ENCODE measurements at places on chromosomes 4 and X.

DNA sequence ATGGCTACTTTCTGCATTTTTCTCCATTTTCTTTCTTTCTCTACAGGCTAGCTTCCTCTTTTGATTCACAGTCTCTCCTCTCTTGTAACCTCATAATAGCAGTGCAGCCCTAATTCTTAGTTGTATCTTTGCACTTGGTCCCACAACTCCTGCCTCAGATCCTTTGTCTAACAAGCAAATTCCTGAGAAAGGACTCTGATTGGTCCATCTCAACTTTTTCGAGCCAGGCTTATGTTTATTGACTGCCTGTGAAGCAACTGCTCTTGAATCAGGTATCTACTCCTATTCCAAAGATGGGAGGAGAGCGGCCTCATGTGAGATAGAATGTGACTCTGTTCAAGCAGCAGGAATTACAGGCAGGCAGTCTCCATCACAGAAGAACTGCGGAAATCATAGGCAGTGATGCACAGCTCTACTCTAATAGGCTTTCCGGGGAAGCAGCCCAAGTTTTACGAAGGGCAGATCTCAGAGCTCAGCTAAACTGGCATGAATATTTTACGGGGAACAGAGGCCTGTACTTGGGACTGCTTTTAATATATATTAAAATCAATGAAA, 123.5 kb downstream of the GABRB1 start:
- DNase-seq = no peak

- peak; percentile 2 for DNase-seq
Measured at GRCh38 chr4:159764343-159764952, 661.6 kb downstream of the RAPGEF2 start.

DNA sequence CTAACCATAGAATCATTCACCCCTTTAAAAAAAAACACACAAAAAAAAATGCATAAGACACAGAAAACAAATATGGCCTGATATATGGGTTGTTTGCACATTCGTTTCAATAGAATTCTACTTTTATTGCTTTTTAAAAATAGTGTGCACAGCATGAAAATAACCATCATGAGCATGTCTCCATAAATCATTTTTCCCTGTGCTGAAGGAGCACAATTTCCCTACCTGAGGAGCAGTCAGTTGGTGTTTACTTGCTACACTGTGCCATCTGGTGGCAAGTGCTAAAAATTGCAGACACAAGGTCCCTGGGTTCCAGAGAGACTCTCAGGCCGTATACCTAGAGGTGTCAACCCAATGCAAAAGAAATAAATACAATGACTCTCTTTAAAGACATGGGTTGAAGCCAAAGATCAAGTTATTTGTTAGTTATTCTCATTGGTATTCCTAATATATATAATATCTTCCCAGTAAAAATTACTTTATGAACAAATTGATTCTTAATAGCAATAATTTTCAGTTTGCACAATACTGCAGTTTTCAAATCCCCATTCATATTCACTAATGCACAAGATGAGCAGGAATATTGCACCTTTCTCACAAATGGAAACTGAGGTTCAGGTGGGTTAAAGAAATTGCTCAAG, 551.4 kb downstream of the IQCM start:
- DNase-seq = peak; percentile 0

GRCh38 chrX:15475021-15475420, 18.1 kb downstream of the PIR start:
- no peak for DNase-seq

DNA sequence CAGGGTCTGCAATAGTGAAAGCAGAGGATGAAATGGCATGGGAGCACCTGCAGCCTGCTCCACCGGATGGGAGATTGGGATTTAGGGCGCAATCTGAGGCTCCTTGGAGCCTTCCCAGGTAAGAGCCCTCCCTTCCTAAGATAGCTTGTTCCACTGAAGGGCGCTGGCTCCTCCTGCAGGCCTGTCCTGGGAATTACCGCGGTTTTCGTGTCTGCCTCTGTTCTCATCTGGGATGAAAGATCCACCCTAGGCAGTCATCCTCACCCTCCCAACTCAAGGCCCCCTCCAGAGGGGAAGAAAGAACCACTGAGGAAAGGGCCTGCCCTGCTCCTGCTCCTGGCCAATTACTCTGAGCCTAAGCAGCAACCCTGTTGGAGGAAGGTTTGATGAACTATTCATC, 547.5 kb downstream of the SMARCA1 start:
- DNase-seq = peak; percentile 1

DNA sequence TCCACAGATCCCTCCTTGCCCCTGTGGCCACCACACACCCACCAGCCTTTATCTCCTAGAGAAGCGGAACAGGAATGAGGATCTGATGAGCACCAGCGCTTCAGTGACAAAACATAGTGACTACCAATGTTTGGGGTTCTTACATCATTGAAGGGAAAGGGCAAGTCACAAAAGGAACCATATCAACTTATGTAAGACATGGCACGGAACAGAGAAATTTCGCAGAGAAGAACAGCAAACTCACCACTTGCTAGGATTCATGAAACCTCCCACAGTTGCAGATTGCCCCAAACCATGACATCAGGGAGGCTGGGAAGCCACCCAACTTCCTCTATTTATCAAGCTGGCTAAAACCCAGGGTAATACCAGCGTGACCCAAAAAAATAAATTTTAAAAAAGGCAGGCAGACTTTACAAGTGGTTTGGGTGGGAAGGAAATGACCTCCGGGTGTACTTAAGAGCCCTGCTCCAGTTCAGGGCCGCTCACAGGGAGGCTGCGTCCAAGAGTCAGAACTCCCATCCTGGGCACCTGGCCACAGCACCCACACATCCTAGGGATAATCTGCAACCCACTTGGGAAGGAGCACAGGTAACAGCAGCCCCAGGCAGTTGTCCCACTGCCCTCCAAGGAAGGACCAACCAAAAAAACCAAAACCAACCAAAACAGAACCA, 36.0 kb downstream of the ADGRG2 start:
- DNase-seq = no peak

DNA sequence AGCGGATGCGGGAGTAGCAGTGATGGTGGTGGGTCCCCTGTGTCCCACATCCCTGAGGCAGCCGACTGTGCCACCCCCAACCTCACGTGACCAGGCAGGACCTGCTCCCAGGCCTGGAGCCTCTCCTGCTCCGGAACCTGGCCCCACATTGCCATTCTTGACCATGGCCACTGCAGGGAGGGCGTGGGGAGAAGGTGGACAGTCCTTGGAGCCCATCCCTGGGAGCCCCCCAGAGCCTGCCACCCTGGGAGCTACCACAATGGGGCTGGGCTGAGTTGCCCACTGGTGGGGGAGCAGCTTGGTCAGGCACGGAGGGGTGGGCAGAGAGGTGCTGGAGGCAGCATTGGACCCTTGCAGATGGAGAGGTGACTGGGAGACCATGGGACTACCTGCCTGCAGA, 36.8 kb downstream of the TMPRSS11A start:
- DNase-seq = no peak
